ENCODE measurements at places on chromosomes 1 and 21. TPM values are rescaled to one million over a fixed set of nuclear protein-coding genes. Genes with fewer than 3 reads are reported as not detected.

The PRRX1 gene
- total RNA-seq, result 3.7 TPM

The GBP4 gene
- not detected for total RNA-seq

The IGSF5 gene
- 0.11 TPM for total RNA-seq

DNA sequence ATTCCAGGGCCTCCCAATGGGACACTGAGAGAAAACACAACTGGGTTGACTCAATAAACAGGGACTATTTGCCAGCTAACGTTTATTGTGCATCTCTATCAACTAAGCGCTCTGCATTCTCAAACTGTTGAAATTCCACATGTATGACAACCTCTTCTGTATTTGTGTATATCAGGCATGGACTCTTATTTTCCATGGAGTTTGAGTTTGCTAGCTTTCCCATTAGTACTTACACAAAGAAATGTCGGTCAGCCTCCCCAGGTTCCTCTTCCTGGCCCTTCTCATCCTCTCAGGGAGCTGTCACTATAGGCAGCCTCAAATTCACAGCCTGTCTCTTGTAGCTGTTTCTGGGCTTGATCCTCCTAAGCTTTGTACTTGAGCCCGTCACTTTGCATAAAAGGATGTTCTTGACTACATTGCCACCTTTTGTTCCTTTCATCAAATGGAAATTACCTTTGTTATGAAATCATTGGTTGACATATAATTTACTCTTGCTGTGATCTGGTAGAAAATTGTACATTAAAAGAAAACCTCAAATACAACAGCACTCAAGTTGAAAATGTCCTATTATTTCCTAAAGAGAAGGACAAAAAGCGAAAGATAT, 60.0 kb upstream of the NTPCR start:
- no peak for DNase-seq

- DNase-seq, result no peak
Observed at GRCh38 chr1:151681923-151682322, 34.7 kb downstream of the CELF3 start.

- DNase-seq, result peak; percentile 54
Observed at GRCh38 chr1:9867408-9868243, 42.4 kb downstream of the CTNNBIP1 start.

DNA sequence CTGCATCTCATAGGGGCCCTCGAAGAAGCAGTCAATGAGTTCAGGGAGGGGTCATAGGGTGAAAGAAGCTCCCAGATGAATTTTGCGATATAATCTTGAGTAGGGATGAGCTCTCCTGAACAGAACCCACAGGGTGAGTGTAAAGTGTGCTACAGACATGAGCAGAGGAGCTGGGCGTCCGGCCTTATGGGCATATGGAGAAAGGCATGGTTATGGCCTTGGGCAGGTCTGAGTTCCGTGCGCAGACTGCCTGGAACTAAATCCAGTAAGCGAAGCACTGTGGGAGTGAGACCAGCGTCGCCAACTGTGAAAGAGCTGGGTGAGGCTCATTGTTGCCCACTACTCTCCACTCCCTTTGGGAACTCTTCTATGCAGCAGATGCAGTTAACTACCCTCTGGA, 28.7 kb downstream of the NSL1 start:
- no peak for DNase-seq
